Testis (tissue), 5 donors: ENCODE measurements at places on chromosomes 4 and X.

GRCh38 chr4:78136109-78137081 lies 79.3 kb downstream of the FRAS1 start:
- DNase-seq = no peak

GRCh38 chr4:2261110-2261852 lies 628 bp downstream of the MXD4 start:
- DNase-seq = no peak

GRCh38 chr4:138938366-138938690 lies 77.3 kb upstream of the NOCT start:
- DNase-seq = no peak

DNA sequence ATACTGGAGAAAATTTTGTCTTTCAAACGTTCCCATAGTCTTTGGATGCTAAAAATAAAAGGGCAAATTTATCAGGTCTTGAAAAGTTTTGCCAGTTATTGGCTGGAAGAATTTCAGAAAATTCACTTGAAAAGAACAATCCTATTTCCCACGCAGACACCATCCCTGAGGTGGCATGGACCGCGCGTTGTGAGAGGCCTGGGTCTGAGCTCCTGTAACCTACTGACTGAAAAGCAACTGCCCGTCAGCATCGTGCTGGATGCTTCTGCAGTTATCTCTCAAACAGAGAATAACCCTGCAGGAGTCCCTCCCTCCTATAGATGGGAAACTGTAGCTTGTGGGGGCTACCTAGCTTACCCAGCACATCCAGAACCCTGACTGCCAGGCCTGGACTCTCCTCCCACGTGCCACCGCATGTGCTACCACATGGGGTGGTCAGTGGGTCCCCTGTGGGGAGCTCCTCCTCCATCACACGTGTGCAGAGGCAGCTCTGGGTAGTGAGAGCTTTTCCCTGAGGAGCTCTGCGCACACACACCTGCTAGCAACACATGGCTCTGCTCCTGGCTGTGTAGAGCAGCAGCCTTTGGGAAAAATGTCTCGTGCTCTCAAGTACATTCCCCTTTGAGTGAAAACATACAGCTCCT lies 36.1 kb downstream of the NSG1 start:
- no peak for DNase-seq

GRCh38 chrX:26387906-26388305 lies 171.9 kb downstream of the MAGEB5 start:
- DNase-seq = no peak

- DNase-seq = no peak
These were observed 104.5 kb upstream of the MAOA start for GRCh38 chrX:43551590-43551989.

DNA sequence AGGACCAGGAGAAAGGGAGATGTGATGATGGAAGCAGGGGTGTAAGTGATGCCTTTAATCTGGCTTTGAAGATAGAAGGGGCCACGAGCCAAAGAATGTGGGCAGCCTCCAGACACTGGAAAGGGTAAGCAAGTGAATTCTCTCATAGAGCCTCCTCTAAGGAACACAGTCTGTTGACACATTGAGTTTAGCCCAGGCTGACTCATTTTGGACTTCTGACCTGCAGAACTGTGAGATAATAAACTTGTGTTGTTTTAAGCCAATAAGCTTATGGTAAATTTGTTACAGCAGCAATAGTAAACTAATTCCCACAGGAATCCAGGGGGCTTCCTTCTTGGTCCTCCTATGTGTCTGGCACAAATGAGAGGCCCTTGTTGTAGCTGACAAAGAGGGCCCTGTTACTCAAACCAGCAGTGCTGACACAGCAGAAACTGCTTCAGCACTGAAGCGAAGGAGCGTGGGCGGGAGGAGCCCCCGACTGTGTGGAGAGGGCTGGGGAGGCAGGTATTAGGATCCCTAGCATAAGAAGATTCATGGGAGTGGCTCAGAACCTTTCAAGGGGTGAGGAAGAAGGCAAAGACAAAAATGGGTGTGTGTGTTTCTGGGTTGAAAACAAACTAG lies 268.7 kb downstream of the NR3C2 start:
- DNase-seq = no peak

- DNase-seq = no peak
These were observed 671 bp downstream of the SLC7A11 start for GRCh38 chr4:138241281-138242075.

GRCh38 chr4:103361926-103362325 lies 163.8 kb upstream of the CENPE start:
- no peak for DNase-seq

GRCh38 chrX:139751053-139751452 lies 43.1 kb upstream of the MCF2 start:
- DNase-seq = no peak

DNA sequence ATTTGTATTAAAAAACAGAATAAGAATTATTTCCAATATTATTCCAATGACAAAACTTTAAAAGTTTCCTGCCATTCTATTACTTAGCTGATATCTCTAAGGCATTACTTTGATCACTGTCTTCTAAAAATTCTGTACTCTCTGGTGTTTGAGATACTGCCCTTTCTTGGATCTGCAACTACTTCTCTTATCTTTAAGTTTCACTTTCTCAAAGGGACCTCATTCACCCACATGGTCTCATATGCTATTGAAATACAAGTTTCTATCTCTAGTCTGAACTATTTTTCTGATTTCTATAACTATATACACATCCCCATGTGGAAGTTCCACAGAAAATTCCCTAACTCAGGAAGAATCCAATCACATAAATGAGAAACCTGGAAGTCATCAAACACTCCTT lies 22.2 kb downstream of the TMPRSS11E start:
- no peak for DNase-seq

- no peak for DNase-seq
These were observed 47.7 kb upstream of the GATB start for GRCh38 chr4:151808542-151808941.

- DNase-seq = no peak
These were observed 79.2 kb downstream of the EFNB1 start for GRCh38 chrX:68908071-68908470.

DNA sequence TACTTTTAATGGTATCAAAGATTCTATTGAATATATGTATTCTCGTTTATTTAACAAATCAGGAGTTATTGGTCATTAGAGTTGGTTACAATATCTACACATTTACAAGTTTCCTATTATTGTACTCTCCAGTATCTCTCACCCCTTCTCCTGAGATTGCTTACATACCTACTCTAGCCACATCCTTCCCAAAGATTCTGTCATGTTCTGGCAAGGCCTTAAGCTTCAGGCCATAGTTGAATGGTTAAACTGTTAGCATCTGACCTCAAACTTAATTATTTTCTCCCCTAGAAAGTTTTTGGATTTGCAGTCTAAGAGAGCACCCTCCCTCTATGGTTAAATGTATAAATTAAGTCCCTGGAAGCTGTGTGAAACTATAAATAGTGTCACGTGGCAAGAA lies 784.2 kb downstream of the GLUD2 start:
- DNase-seq = no peak

DNA sequence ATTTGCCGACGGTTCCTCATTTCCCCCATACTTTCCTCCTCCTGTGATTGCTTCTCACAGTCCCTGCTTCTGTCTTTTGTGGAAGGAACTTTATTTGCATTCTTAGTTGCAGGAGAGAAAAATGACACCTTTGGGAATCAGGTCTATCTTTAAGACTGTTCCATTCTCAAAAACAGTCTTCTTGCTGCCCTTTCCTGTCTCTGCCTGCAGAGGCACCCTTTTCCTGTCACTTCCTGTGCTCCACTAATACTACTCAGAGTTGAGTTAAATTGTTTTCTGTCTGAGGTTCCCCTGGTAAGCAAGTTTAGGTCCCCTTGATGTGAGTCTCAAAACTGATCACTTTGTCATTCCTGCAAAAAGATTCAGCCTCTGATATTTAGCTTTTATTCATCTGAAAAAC lies 208.8 kb upstream of the CLNK start:
- DNase-seq = peak; percentile 17

GRCh38 chrX:87900320-87900908 lies 382.8 kb downstream of the KLHL4 start:
- no peak for DNase-seq

- DNase-seq = no peak
These were observed 615.4 kb upstream of the GRID2 start for GRCh38 chr4:91688413-91688812.

- peak; percentile 15 for DNase-seq
These were observed 142.8 kb upstream of the EOLA2 start for GRCh38 chrX:150081076-150081475.

DNA sequence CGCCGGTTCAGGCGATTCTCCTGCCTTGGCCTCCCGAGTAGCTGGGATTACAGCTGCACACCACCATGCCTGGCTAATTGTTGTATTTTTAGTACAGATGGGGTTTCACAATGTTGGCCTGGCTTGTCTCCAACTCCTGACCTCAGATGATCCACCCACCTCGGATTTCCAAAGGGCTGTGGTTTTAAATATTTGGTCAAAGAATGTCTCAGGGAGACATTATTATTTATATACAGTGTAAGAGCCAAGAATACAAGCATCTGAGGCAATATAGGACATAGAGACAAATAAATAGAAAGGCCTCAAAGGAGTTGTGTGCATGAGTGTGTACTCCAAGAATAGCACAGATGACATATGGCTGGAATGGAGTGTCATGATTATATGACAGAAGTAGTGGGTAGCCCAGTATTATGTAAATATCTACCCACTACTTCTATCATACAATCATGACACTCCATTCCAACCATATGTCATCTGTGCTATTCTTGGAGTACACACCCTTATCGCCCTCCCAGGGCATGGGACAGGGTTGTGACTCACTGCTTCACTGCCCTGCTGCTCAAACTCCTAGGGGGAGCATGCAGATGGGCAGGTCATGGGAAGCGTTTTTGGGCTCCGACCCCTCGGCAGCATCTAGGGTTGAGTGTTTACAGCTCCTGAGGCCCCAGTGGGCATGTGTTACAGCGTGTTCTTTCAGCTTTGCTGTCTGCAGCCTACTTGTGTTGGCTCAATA lies 1649.8 kb upstream of the PCDH10 start:
- DNase-seq = no peak

GRCh38 chr4:7540654-7541413 lies 106.1 kb upstream of the PSAPL1 start:
- DNase-seq = no peak

- no peak for DNase-seq
These were observed 20.2 kb downstream of the ITGB1BP2 start for GRCh38 chrX:71321731-71322130.

- DNase-seq = no peak
These were observed 22.5 kb downstream of the PNMA6E start for GRCh38 chrX:153378607-153379006.

GRCh38 chrX:13535376-13536165 lies 33.8 kb upstream of the EGFL6 start:
- no peak for DNase-seq

- DNase-seq = no peak
These were observed 198.8 kb upstream of the ANXA10 start for GRCh38 chr4:167893531-167893930.

DNA sequence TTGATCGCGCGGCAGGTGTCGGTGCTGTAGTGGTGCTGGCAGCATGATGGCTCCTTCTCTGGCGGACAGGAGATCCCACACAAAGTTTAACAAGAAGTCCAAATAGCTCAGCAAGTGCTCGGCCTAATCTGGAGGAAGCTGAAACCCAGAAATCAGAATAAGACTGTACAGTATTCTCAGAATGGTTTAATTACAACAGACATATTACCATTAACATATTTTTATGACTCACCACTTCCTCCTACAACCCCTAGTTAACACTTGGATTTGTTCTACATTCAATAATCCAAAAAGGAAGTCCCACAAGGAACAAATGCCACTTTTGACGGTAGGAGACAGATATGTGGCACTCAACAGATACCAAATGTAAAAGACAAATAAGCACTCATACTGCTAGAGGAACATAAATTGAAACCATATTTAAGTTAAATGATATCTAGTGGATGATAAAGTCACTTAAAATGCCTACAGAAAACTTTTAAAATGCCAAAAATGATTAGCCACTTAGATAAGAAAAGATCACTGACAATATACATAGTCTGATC lies 91.2 kb downstream of the HUWE1 start:
- DNase-seq = no peak

DNA sequence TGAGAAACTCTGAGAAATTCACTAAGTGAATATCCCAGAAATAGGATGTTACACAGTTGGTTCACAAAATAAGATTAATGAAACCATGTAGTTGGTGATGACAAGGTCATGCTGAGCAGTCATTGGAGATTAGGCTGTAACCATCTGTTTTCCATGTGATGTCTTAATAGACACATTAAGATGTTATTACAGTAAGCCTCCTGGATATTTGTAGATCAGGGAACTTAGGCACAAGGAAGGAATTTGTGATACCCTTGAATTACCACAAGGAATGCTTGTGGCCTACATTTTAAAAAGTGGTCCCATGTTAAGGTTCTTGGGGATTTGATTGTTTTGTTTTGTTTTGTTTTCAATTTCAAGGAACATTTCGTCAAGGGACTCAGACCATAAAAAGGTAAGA lies 185.6 kb upstream of the BANK1 start:
- DNase-seq = no peak

GRCh38 chrX:55648434-55648833 lies 25.2 kb downstream of the FOXR2 start:
- DNase-seq = no peak

DNA sequence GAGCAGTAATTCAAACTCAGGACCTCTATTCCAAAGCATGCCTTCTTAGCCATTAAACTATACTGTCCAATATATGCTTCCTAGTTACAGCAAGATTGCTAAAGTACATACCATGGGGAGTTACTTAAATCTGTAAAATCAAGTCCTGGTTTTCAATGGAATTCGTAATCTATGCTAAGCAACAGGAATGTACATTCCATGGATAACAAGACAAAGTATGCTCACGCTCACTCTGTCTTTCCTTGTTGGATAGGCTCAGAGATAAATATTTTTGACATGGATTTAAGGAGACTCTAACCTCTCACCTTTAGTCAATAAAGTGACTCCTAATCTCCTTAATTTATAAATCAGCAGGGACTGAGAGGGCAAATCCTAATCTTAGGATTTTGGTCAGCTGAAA lies 47.3 kb upstream of the STK26 start:
- no peak for DNase-seq

DNA sequence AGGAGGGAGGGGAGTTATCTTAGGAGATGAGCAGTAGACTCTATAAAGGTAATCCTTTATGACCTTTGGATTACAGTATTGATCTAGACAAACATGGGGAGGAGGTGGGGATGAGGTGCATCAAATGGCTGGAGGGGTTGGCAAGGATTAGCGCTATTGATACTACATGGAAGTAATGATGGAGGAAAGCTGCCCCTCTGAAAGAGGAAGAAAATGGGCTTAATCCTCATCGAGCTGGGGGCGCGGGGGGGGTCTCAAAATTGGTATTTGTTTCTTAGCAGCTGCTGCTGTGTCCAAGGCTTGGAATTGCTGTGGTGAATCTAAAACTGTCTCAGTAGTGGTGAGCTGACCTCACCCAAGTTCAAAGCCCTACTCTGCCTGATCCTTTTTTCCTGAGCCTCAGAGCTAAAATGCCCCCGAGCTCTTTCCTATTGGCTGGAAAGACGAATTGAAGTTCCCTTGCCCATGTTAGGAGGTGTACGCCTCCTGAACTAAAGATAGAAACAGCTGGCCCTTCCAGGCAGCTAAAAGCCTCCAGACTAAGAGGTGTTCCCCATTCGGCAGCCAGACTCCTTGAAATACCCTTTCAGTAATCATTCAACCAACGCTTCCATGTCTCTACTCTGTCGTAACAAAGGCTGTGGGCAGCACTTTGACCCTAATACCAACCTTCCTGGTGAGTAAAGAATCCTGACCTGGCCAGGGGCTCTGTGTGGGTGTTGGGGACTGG lies at the start of gene ITGB1BP2:
TSS of gene ITGB1BP2 (plus strand) at position 556 of the 730 bp plus-strand sequence. CDS start at position 613, 57 bp downstream.
- peak; percentile 39 for DNase-seq
